Fibroblast of skin of left quadriceps (primary cell): ENCODE measurements at places on chromosomes 1 and 21.

DNA sequence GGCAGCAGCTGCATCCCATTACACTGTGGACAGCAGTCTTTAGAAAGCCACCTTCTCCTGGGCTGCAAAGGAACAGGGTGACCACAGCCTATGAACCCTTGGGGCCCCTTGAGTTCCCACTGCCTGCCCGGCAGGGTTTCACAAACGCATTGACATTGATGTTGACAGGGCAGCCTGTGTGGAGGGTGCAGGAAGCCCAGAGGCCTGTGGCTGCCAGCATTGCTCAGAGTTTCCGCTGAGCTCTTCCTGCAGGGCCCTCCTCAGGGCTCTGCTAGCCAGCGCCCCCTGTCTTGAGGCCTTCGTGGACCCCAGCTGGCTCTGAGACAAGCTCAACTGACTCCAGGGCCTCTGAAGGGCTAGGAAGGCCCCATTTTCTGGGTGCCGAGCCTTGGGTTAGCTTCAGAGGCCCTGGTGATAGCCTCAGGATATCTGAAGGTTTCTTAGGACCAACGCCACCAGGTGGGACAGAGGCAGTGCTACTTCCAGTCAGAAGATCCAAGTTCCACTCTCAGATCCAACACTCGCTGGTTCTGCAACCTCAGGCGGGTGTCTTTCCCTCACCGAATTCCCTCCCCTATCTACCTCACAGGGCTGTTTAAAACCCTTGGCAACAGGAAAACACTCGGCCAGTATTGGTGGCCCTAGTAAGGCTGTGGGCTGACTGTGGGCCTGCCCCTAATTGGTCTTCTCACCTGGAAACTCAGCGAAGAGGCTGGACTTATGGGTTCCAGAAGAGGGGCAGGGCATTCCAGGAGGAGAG is 27.2 kb upstream of the EPS8L3 start:
- DNase-seq, result no peak

DNA sequence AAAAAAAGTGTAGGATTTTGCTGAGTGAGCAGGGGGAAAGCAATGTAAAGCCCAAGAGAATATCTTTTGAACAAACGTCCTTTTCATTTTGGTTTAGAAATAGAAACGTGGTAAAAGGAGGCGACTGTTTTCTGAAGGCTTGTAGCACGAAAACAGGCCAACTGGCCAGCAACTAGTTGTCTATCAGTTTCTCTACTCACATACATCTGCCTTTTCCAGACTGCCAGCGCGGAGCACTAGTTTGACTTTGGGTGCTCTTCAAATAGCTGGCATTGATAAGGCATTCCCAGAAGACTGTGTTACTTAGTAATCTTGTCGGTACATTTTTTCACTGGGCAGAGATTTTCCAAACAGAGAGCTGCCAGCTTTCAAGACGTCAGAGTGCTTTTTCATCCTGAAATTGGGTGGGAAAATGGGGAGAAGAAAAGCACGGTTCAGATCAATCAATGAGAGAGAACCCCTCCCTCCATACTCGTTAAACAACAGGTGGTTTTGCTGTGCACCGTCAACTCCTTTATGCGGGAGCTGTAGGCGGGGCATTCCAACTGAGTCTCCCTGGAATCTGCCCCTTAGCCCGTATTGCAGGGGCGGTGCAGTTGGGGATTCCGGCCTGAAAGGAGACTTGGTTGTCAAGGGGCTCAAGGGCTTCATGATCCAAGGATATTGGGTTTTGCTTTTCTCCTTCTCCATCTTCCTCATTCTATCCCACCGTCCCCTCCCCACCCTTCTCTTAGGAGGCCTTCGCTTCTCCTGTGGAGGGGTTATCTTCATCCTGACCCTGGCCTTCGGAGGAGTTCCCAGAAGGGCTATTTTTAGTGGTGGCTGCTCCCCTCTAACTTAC is 884 bp upstream of the LRRC8C start:
- DNase-seq, result no peak

GRCh38 chr21:8997011-8997440 is 1524.4 kb upstream of the TPTE start:
- no peak for DNase-seq

DNA sequence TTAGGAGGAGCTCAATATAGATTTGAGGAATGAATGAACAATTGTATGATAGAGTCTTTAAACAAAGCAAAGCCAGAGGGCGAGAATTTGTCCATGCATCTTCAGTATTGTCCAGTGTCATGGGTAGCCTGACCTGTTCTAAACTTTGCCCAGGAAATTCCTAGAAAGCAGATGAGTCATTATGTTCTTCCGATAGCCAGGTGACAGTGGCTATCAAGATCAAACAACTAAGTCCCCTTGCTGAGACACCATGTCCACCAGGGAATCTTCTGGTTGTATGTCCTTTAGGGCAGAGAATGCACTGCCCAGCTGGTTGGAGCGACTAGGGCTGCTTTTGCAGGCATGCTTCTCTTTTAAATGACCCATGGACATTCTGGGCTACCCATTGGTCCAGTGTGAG is 1.8 kb upstream of the SLC26A9 start:
- no peak for DNase-seq

DNA sequence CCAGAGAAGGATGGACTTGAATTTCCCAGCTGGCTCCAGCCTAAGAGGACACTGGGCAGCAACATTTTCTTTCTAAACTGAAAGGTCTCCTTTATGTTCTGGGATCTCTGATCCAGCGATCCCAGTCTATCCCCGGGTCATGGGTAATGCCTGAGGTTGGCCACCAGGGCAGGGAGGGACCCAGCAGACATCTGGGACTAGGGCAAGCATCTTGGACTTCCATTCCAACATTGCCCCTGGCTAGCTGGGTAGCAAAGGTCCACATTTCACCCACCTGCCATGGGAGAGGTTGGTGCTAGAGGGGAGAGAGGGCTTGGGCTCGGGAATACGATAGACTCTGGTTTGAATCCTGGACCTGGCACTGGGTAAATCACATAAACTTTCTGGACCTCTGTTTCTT is 84.6 kb downstream of the LRRN2 start:
- DNase-seq, result no peak

- DNase-seq, result no peak
These were observed 7.7 kb upstream of the LCE3A start for GRCh38 chr1:152630596-152630995.
